ENCODE measurements at places on chromosomes 1 and 21. TPM values are rescaled to one million over a fixed set of nuclear protein-coding genes. Genes with fewer than 3 reads are reported as not detected.

Gene TTLL10
- 0.12 TPM for total RNA-seq

Gene SLC1A7
- total RNA-seq: 0.12 TPM

Gene ATF6
- total RNA-seq: 23.9 TPM

Gene HTR6
- total RNA-seq: not detected
